ENCODE measurements at places on chromosomes 5 and 9.

GRCh38 chr9:92709954-92710353, 40.0 kb upstream of the IPPK start:
- DNase-seq = no peak

DNA sequence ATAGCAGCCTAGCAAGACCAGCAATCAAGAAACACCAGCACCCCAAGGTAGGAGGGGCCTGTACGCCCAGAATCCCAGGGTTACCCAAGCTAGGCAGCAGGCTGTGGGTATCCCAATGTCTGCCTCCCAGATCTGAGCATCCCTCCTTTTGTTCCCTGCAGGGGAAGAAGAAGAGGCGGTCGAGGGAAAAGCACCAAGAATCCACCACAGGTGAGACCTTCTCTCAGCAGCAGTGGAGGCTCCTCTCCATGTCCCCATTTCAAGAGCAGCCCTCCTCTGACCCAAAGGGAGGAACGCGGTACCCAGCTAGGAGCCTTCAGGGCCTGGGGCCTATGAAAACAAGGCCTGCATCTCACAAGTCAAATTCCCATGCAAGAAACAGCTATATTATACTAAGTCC, 28.9 kb downstream of the TCF7 start:
- no peak for DNase-seq

GRCh38 chr5:163712011-163712410, 206.6 kb downstream of the MAT2B start:
- DNase-seq = no peak

GRCh38 chr5:132458226-132458560, 32.4 kb downstream of the IRF1 start:
- no peak for DNase-seq

- no peak for DNase-seq
These were observed 93.4 kb downstream of the PDE6A start for GRCh38 chr5:149851211-149851610.

DNA sequence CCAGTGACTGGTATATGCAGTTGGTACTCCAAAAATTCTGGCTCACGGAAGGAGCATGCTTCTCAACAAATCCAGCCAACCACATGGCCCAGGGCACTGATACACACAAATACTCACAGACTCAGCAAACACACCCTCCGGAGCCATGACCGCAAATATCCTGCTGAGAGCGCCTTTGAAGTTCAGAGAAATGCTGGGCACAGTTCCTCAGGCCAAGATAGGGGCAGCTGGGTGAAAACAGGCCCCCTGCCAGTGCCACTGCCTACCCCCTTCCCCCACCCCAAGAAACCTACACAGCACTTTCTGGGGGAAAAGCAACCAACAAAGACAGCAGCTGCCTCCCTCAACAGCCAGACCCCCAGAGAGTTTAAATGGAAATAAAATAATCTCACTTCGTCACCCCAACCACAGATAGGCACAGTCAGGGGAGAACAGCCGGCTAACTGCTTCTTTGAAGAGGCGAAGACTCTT, 120.0 kb downstream of the C5orf15 start:
- no peak for DNase-seq

DNA sequence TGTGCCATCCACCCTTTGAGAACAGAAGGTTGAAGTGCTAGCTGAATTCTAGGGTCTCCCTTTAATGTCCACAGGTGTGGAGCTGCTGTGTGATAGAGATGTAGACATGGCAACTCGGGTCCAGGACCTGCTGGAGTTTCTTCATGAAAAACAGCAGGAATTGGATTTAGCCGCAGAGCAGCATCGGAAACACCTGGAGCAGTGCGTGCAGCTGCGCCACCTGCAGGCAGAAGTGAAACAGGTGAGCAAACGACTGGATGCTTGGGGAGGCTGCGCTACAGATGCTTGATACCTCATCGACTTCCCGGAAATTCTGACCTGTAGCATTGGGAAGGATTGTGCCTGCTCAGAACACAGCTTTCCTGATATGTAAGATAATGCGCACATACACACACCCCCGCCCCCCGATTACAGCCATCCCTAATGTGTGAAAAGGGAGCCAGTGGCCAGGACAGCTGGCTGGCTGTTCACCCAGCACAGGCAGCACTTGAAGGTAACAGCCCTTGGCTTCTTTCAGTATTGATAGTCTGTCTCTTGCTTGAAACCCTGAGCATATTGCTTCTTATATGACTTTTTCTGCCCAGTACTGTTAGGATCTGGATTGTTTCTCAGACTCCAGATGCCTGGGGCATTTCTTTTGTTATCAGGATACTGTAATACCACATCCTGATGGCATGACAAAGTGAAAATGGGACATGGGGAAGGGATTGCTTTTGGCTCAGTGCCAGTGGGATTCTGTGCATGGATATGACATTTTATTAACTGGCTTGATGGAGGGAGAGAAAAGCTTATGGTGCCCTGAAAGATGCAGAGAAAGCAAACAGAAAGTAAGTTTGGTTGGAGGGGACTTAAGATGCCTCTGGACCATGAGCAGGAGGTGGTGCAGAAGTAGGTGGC, 216.8 kb upstream of the OTULINL start:
- DNase-seq = no peak

DNA sequence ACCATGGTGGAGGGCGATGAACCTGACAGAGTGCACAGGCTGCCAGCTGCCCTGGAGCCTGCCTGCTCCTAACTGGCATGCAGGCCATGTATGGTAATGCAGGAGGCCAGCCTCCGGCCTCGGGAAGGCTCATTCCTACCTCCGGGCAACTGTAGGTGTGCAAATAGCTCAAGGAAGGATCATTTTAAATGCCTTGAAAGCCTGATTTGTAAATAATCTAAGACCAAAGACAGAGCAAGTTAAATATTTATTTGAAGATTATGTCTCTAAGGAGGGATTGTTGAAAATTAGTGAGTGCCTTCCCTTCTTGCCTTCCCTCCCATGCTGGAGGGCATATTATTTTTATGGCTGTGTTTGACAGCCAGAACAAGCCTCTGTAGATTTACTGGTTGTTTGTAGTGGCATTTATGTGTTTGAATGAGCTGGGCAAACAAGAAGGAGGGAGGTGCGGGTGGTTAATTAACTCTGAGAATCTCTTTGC, 285.7 kb upstream of the TUT7 start:
- DNase-seq = no peak

- no peak for DNase-seq
These were observed 659 bp downstream of the RAI14 start for GRCh38 chr5:34656700-34657273.

- DNase-seq = peak; percentile 36
These were observed 100.3 kb upstream of the PANK3 start for GRCh38 chr5:168679515-168679920.

DNA sequence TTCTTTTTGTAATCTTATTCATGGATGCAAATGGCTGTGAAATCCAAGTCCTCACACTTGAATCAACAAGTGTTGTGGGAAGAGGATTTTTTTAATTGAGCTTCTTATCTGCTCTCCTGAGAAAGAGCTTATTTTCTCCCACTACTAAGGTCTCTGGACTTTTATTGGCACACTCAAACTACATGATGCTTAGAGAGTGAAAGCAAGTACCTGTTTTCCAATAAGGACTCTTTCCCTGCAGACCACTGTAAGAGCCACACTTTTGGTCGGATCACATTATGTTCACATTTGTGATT, 546.4 kb upstream of the ARRDC3 start:
- no peak for DNase-seq

- DNase-seq = no peak
These were observed 33.1 kb downstream of the RPS23 start for GRCh38 chr5:82244854-82245635.

GRCh38 chr5:132044207-132044606, 16.2 kb upstream of the IL3 start:
- DNase-seq = peak; percentile 6

- DNase-seq = peak; percentile 82
These were observed 1.2 kb downstream of the ST8SIA4 start for GRCh38 chr5:100901821-100902341.

DNA sequence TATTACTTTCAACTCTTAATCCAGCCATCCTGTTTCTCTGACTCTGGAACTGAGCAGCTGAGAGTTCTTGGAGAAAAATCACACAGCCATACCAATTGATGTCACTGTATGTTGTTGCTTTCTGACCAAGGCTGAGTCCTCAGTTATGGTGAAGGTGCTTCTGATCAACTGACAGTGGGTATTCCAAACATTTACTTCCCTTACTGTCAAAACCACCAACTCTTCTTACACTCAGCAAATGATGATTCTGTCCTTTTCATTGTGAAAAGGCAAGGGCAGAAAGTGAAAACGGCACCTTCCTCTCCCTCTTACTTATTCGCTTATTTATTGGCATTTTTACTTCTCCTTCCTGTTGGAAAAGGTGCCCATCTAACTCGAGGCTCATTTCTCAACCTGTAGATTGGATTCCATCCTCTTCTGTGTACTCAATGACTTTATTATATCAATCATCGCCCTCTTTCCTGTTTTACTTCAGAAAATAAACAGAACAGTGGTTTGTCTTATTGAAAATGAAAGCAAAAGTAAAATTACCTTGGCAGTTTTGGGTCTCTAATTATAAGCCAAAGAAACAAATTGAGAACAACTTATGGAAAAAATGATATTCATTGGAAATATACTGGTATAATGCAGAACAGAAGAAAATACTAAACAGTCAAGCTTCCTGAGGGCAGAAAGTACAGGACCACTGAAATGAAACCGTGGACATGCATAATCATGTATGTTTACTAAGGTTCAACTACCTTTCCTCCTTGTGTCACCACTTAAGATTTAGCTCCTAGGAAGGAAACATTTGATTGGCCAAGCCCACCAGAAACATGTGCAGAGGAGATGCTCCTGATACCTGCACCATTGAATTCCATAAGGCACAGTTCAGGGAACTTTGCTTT, 104.5 kb upstream of the CHD1 start:
- no peak for DNase-seq

- no peak for DNase-seq
These were observed 529 bp downstream of the UBAC1 start for GRCh38 chr9:135960411-135961276.

- no peak for DNase-seq
These were observed 12.4 kb downstream of the IL4 start for GRCh38 chr5:132686193-132686592.

DNA sequence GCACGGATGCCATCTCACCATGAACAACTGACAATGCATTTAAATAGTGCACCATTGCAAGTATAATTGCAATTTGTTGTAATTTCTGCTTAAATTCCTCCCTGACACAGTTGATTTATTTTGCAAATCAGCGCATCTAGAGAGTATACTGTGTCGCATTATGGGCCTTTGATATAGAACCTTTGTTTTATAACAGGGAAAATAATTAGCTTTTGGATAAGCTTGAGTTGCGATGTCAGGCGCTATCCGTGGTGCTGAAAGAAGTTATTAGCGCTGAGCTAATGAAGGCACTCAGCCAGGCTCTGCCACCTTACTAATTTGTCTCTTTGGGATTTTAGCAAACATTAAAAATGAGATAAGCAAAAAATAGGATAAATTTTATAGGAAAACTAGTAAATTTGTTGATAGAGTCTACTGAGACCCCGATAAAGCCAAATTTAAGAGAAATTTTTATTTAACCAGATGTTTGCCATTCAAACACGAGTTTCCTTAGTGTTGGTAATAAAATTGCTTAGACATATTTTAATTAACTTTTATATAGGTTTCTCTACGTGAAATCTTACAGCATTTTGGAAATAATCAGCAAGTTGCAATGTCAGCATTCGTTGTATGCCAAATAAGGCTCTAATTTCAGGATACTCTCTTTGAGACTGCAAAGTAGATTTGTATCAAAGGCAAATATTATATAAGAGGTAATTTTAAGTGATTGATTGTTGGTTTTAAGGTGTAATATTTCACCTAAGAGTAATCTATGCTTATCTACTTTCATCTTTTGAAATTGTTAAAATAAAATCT, 355.5 kb downstream of the TLR4 start:
- no peak for DNase-seq

DNA sequence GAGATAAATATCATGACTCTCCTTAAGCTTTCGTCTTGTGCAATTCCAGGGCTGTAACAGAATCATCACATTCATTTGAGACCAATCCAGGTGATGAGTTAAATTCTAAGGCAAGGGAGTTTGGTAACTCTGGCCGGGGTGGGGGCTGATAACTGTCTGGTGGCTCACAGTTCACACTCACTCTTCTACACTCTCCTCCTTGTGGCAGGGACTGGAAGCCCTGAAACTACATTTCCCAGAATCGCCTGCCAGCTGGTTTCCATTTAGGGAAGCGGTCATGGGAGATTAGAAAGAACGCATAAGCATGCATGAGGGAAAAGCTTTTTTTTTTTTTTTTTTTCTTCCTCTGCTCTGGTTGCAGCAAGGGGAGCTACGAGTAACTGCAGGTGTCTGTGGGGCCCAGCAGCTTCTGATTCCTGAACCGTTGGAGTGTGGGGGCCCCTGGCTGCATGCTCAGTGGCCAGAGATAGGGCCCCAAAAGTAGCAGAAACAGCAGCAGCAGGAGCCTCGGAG, 154.8 kb upstream of the TBC1D2 start:
- no peak for DNase-seq

GRCh38 chr9:61665330-61665751, 475.5 kb downstream of the SPATA31A7 start:
- DNase-seq = no peak

DNA sequence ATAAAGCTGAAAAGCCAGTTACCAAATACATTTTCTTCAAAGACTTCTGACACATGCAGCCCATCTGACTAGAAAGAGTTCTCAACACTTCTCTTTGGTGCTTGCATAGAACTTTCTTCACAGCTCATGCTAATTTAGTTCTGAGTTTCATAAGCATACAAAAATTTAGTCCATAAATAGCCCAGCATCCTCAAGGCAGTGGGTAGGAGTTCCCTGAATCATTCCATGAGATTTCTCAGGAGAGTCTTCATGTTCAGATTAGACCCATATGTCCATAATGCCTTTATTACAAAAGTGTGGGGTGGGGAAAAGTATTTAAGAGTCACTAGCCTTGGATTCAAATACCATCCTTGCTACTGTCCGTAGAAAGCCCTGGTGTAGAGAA, 290.2 kb upstream of the RGMB start:
- no peak for DNase-seq

- DNase-seq = no peak
These were observed 310.2 kb downstream of the ARRDC3 start for GRCh38 chr5:91072881-91073280.

- no peak for DNase-seq
These were observed 44.9 kb downstream of the SLC25A51 start for GRCh38 chr9:37859043-37859442.

- DNase-seq = no peak
These were observed 107.4 kb upstream of the DMAC1 start for GRCh38 chr9:7906783-7907550.

DNA sequence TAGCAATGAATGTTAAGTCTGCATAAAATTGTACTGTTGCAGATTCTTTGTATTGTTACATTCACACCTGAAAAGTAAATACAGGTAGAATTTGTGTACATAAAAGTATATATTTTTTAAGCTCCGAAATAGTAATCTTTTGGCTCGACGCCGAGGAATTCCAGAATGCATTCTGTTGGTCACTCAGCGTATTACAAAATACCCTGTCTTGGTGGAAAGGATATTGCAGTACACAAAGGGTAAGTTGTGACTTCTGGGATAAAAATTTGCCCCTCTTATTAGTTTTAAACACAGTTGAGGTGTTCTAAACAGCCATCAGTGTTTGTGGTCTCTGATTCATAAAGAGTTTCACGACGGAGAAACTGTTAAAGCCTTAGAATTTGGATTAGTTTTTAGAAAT, 257.6 kb downstream of the ARHGEF28 start:
- DNase-seq = no peak

Data from CD4-positive, alpha-beta T cell treated with Interleukin-1 beta for 1 hour (primary cell).